C1 segment of cervical spinal cord (tissue), 14 donors: ENCODE measurements at places on chromosomes 6 and 20.

- no peak for DNase-seq
Measured at GRCh38 chr20:50226093-50226974, 35.7 kb downstream of the CEBPB start.

GRCh38 chr20:25278636-25279361 lies 30.9 kb downstream of the PYGB start:
- DNase-seq = no peak

- DNase-seq = no peak
Measured at GRCh38 chr20:58524814-58525213, 9.6 kb upstream of the APCDD1L start.

DNA sequence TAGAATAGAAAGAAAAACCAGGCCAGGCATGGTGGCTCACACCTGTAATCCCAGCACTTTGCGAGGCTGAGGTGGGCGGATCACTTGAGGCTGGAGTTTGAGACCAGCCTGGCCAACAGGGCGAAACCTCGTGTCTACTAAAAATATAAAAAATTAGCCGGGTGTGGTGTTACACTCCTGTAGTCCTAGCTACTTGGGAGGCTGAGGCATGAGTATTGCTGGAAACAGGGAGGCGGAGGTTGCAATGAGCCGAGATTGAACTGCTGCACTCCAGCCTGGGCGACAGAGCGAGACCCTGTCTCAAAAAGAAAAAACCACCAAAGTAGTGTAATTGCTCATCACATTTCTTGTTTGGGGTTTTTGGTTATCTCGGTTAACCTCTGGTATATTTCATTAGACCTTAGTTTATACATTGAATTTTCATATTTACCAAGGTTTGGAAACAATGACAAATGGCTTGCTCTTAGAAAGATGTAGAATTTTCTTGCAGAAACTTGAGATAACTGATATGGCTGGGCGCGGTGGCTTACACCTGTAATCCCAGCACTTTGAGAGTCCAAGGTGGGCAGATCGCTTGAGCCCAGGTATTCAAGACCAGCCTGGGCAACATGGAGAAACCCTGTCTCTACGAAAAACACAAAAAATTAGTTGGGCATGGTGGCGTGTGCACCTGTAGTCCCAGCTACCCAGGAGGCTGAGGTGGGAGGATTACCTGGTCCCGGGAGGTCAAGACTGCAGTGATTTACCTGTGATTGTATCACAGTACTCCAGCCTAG lies 14.2 kb downstream of the ITCH start:
- DNase-seq = no peak

GRCh38 chr6:7557652-7558051 lies 16.2 kb downstream of the DSP start:
- DNase-seq = no peak

GRCh38 chr20:4216142-4216735 lies 200.9 kb upstream of the RNF24 start:
- DNase-seq = no peak

GRCh38 chr6:142367501-142368018 lies 65.8 kb downstream of the ADGRG6 start:
- no peak for DNase-seq

DNA sequence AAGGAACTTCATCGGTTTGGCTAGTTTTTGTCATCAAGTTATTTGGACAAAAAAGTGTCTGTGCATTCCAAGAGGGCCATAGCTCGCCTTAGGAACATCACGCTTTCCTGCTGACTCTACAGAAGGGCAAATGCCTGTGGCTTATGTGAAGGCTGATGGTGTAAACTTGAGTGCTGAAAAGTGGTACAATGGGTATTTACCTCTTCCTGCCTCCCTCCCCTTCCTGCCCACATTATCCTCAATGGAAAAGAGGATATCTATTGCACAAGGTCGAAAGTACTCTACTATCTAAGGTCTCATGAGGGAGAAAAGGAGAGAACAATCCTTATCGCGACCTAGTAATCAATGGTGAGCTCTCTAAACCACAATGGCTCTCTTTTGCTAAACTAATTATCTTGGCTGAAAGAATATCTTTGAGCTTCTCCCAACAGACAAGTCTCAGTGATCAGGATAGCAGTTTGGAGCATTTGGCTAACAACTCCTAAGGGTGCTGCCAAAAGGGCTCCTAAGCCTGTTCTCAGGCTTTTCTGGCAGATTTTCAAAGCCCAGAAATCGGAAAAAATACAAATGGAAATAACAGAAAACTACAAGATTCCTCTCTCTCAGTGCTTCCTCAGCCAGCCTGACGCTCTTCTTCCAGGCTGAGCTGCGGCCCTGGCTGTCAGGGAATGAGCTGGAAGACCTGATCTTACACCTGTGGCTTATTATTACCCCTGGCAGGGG lies 42.6 kb upstream of the ENPP1 start:
- DNase-seq = no peak

DNA sequence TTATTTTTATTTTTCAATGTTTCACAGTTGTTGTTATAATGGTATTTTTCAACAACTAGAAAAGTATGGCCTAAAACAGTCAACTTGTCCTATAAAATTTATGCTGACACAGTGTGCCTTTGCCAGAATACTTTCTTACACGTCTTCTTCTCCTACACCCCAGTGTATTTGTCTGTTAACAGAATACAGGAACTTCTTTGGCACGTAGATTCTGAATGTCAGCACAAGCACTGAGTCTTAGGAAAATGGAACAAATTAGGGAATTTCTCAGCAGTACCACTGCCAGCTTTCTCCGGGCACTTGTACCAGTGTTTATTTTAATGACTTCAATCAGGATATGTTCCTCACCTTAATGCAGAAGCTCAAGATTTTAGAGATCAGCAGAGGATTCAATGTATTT lies 26.7 kb upstream of the AKIRIN2 start:
- no peak for DNase-seq

DNA sequence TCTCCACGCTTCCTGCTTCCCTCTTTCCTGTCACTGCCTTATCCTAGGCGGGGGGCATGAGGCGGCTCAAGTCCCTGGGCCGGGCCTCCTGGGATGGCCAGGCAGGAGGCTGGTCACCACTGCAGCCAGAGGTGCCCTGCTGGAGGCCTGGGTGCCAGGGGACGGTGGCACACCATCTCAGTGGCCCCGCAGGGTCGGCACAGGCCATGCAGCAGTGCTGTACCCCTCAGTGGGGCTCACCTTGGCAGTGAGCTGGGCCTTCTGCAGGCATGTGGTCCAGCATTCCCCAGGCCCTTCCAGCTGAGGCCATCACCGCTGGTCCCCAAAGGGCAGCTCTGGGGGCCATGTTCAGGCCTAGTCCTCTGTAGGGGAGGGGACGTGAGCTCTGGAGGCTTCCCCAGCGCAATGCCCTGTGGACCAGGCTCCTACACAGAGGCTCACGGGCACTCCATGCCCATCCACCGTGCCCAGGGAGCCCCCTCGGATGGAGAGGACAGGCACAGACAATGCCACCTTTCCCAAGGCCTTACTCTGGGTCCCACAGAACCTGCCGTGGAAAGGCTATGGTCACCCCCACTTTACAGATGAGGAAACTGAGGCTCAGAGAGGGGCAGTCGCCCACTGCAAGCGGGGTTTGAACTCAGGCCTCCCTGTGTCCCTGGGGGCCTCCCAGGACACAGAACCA lies 123.8 kb downstream of the TAF4 start:
- DNase-seq = no peak

GRCh38 chr6:125554456-125554855 lies 195.0 kb upstream of the HEY2 start:
- no peak for DNase-seq

GRCh38 chr20:32576560-32576959 lies 8.6 kb downstream of the NOL4L start:
- no peak for DNase-seq

- no peak for DNase-seq
Measured at GRCh38 chr6:94600636-94601035, 976.7 kb upstream of the MANEA start.

DNA sequence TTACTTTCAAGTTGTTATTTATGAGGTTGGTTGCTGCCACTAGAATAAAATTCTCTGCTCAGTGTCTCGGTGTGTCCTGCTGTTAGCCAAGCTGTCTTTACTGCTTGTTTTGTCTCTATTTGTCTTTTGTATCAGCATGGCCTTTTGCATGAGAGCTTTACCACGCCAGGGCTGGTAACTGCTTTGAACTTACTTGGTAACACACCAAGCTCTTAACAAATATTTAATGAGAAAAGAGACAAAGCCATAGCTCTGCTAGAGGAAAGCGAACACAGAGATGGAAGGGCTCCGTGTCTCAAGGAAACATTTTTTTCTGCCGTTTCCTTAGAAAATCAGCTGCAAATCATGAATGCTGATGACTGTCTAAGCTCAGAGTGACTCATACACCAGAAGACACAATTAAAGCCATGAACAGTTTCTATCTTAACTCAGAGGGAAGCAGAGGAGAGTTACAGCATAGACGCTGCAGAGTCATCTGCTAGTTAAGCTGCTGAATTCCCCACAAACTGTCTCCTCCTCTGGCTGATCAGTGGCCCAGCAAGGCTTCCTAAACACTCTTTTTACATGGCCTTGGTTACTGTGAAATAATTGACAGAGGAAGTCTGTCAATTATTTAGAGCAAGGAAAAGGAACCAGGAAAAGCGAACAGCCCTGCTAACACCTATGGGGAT lies 44.8 kb downstream of the AGPAT4 start:
- no peak for DNase-seq

DNA sequence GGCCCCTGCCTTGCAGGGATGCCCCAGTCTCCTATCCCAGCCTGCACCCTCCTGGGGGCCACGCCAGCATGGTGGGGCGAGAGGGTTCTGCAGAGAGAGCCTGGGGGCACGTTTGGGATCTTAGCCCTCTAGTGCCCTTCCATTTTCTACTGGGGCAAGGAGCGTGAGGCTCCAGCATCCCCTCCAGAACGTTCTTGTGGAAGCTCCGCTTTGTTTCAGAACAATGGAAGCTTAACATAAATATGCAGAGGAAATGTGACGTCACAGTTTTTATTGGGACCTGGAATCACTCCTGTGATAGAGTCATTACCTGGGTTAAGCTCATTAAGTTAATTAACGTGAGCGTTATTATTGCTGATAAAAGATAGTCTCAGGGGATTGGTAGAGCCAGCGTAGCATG lies 19.6 kb downstream of the BHLHE23 start:
- DNase-seq = no peak

- no peak for DNase-seq
Measured at GRCh38 chr20:32528171-32528891, 56.8 kb downstream of the NOL4L start.

DNA sequence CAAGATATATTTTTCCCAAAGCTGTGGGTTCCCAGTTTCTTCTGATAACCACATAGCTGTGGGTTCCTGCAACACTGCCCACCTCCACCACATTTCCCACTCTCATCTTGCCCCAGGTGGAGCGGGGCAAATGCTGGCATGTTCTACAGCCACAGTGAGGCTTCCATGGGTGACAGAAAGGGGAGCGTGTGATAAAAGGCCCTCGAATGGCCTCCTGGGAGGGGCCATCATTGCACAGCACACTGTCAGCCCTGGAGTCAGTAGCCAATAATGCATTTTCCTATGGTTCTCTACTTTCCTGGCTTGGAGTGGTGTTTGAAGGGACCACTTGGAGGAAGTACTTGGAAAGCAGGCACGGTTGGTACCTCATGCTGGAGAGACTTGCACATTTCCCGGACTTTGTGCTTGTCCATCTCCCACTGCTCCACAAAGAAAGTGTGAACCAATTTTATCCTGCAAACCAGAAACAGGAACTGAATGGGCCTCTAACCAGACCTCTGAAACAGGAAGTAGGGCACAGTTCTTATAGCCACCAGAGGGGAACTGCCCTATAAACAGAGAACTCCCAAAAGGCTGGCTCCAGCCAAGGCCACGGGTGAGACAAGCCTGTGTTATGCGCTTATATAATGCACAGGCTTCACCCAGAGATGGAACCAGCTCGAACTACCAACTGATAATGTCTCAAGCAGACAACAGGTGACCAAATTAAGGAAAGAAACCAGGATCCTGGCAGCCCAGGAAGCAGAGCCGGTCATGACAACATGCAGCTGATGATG lies 8.6 kb downstream of the MAP3K5 start:
- peak; percentile 27 for DNase-seq

GRCh38 chr6:54519161-54519560 lies 210.9 kb downstream of the TINAG start:
- DNase-seq = no peak

DNA sequence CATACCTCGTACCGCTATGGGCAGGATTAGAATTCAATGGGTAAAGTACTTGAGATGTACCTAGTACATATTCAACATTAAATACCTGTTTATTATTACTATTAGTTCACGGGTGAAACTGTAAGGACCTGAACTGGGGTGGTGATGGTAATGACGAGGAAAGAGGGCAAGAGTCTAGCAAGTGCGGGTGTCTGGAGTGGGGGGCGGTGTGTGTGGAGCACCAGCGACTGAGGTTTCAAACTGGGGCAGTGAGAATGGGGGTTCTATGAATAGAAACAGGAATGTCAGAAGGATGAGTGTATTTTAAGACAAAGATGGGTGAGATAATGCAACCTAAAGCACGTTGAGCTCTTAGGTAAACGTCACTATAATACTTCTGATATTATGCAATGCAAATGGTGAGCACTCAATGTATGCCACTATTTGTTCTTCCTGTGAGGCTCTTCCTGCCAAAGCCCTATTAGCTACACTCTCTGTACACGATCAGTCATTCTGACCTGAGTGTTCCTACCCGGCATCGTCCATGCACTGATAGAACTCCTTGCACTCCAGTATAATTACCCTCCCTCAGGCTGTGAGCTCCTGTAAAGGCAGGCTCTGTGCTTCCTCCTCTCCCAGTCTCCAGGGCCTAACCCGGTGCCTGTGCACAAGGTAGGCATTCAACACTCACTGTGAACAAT lies 55.0 kb downstream of the ALDH5A1 start:
- no peak for DNase-seq

GRCh38 chr6:158026054-158026900 lies 44.6 kb downstream of the SYNJ2 start:
- DNase-seq = no peak

- DNase-seq = no peak
Measured at GRCh38 chr20:25203871-25204320, 8.4 kb downstream of the ENTPD6 start.
